ENCODE measurements at places on chromosomes 2 and 18.

GRCh38 chr2:195984923-195985726, 83.5 kb downstream of the DNAH7 start:
- DNase-seq, result no peak

- no peak for DNase-seq
Measured at GRCh38 chr18:71625556-71626090, 918.5 kb downstream of the CBLN2 start.

GRCh38 chr2:235324324-235324723, 169.5 kb upstream of the AGAP1 start:
- no peak for DNase-seq

GRCh38 chr2:1224901-1225300, 188.4 kb upstream of the TPO start:
- DNase-seq, result no peak

Measured in ascending aorta (tissue), 2 donors.